CD8-positive, alpha-beta memory T cell (primary cell): ENCODE measurements at places on chromosomes 4 and X. TPM values are rescaled to one million over a fixed set of nuclear protein-coding genes. Genes with fewer than 3 reads are reported as not detected.

DNA sequence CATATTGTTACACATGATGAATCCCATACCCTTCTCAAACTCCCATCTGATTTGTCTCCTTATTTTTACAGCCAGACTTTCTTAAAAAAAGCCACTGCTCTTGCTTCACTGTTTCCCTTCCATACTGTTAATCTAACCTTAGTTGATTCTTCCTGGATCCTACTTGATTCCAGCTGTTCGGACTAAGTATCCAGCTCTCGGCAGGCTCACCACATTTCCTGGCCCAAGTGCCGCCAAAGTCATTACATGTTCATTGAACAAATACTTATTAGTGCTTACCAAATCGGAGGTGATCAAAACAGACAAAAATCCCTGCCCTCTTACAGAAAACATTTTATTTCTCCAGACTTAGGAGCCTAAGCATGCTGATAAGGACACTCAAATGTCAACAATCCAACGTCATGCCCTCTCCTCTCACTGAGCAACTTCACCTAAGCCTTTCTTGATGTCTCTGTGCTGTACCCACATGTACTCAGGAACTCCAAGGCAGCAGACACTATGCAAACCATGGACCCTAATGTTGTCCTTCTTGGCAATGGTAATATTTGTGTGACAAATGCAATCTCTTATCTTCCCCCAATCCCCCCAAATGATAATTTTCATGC, 45.1 kb upstream of the C1QTNF7 start:
- no peak for DNase-seq

CCDC158 gene
- polyA plus RNA-seq, result not detected

SORCS2 gene
- not detected for polyA plus RNA-seq

DNA sequence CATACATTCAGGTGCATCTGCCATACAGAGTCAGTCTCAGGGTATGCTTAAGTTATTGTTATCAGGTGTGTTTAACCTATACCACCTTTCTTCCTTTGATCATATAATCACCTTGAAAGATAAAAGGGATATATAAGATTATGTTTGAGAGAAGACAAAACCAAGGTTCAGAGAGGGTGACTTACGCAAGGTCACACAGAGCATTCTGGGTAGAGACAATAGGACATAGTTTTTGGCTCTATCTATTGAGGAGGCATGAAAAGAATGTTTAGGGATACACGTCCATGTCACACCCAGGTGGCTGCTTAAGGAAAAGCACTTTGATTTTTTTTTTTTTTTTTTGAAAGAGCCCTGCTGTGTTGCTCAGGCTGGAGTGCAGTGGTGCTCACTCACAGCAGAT, 327.1 kb upstream of the RPS6KA3 start:
- DNase-seq, result no peak

- no peak for DNase-seq
Measured at GRCh38 chr4:153472122-153473037, 6.2 kb downstream of the TMEM131L start.
